ENCODE measurements at places on chromosomes 2 and 18.
A peak's percentile ranks its signal among the peaks of the same experiment; 100 is the strongest.

DNA sequence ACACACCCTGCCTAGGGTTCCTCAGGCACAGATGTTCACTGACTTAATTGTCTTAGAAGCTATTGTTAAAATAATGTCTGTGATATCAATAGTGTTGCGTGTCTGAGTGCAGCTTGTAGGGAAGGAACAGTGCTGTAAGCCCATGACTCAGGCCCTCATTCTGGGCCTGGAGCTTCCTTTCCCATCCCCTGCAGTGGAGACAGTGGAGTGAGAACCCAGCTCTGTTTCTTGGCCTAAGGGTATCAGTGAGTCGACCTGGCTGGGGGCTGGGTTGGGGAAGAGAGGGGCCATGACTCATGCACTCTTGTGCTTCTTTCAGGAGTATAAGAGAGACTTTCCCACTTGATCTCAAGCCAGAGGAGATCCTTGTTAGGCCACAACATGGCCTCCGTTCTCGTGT, 106.8 kb downstream of the HRH4 start:
- DNase-seq: no peak

DNA sequence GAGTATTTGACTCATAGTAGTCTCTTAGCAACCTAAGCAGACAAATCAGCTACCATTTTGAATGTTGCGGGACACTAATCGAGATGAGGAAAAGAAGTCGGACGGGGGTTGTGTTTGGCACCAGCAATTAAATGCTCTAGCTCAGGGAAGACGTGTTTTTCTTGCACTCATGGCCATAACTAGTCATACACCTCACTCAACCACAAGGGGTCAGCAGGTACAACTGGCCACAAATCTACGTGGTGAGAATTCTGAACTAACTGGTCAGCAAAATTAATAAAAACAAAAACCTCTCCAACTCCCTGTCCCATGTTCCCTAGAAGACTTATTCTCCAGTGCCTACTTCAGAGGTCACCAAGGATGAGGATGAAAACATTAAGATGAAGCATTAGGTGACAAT, 1467.8 kb downstream of the DPP10 start:
- no peak for DNase-seq

DNA sequence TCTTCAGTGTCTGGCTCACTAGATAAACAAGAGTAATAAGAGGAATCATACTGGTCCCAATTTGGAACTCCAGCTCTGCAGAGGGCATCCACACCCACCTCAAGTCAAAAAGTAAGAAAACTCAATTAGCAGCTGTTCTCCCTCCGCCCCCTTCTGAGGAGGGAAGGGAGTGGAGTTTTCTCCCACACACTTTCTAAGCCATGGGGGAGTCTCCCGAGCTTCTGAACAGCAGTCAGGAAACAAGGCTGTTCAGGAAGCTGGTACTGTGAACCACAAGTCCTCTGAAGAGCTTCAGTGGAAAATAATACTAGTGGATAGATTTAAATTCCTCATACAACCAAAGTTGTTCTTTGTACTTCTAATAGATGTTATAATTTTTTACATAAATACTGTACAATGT, 32.9 kb upstream of the SPTBN1 start:
- no peak for DNase-seq

GRCh38 chr18:8045884-8046281, 478.8 kb downstream of the PTPRM start:
- DNase-seq: peak; percentile 10

- DNase-seq: no peak
Measured at GRCh38 chr18:35634323-35634722, 52.8 kb downstream of the GALNT1 start.

DNA sequence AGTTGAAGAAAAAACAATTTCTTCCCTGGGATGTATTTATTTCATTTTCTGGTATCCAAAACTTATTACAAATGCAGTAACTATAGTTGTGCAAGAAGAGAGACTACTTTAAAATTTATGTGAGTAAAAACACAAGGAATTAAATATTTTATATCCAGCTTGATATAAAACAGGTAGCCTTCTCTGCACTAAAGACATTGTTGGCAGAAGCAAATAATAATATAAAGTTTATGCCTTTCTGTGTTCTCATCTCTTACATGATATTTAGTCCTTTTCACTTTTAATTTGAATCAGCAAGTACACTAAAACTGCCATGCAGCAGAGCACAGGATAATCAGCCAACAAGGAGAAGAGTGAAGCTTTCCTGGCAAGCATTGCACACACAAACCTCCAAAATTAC, 352.7 kb downstream of the ARL6IP6 start:
- DNase-seq: no peak

- no peak for DNase-seq
Measured at GRCh38 chr2:225998653-225999052, 599.1 kb downstream of the NYAP2 start.

DNA sequence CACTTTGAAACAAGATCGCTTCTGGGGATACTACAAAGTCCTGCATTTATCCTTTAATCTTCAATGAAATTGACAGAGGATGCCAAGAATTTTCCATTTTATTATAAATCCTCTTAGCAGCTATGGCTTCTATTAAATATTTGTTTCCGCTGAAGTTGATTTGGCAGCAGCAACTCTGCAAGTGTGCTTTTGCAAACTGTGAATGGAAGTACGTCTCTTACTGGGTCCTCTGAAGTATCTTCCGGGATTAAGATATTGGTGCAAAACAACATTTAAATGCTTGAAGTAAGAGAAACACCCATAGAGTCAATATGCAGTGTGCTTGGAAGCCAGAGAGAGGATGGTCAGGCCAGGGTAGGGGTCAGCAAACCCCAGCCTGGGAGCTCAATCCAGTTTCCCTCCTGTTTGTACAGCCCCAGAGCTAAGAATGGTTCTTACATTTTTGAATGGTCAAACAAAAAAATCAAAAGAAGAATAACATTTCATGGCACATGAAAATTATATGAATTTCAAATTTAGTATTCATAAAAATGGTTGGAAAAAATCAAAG, 13.6 kb downstream of the CCDC68 start:
- DNase-seq: no peak

GRCh38 chr2:144514616-144515091, 5.3 kb downstream of the ZEB2 start:
- DNase-seq: no peak

- no peak for DNase-seq
Measured at GRCh38 chr2:126913329-126913728, 14.6 kb downstream of the TEX51 start.

- DNase-seq: no peak
Measured at GRCh38 chr2:68340226-68341061, 20.7 kb upstream of the CNRIP1 start.
